ENCODE measurements at places on chromosomes 16 and 17.

GRCh38 chr17:20823905-20824304 lies 218.9 kb downstream of the USP22 start:
- no peak for DNase-seq

- DNase-seq: no peak
Measured at GRCh38 chr16:14110728-14111251, 39.7 kb downstream of the MRTFB start.

DNA sequence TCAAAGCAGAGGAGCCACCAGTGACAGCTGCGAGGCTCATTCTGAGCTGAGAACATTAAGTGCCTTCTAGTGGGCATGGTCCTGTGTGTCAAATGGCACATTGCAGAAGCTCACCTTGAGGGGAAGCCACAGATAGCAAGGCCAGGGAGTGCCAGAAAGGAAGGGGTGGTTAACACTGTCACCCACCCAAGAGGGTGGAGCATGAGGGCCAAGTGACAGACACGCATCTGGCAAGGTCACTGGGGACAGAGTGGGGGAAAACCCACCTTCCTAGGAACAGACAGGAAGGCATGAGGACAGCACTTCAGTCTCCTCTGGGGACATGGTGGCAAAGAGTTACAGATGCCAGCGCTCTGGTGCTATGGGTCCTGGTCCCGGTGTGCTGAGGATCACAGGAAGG lies 22.1 kb downstream of the NUBP1 start:
- DNase-seq: no peak

GRCh38 chr17:3979290-3979611 lies 15.0 kb upstream of the ATP2A3 start:
- no peak for DNase-seq

DNA sequence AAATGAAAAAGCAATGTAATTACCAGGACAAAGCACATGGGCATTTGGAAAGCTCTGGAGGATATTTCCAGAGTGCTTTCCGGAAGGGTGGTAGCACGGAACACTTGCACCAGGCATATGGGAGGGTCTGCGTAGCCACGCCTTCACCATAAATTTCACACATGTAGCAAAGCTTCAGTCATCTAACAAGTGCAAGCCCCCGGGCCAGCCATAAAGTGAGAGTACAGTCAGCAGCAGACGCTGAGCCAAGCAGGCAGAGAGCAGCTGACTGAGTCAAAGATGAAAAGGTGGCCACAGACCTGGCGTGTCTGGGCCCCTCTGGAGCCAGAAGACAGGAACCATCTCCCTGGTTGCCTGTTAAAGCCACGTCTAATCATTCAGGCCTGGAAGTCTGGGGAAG lies 130.6 kb downstream of the SEC14L1 start:
- no peak for DNase-seq

GRCh38 chr16:68350813-68351350 lies 40.1 kb downstream of the PRMT7 start:
- DNase-seq: no peak

DNA sequence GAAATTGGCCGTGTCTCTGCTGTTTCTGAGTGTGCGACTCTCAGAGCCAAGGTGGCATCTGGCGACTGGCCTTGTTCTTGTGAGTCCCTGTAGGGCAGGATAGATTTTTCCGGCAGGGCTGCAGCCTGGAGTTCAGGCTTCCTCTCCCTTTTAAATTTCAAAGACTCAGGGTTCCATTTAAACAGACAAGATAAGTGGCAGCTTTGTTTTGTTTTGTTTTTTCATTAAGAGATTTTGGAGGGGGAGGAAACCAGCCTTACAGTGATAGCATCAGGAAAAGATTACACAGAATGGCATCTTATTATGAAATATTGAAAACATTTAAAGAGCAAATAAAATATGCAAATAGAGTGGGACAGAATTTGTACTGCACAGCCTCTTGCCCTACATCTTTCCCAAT lies 151.3 kb downstream of the RPTOR start:
- no peak for DNase-seq

Measured in GM12891 (cell line).